Activated CD4-positive, alpha-beta T cell treated with anti-CD3 and anti-CD28 coated beads for 1 hour (primary cell): ENCODE measurements at places on chromosomes 5 and 9.

GRCh38 chr9:131818089-131818488, 78.2 kb upstream of the RAPGEF1 start:
- no peak for DNase-seq

DNA sequence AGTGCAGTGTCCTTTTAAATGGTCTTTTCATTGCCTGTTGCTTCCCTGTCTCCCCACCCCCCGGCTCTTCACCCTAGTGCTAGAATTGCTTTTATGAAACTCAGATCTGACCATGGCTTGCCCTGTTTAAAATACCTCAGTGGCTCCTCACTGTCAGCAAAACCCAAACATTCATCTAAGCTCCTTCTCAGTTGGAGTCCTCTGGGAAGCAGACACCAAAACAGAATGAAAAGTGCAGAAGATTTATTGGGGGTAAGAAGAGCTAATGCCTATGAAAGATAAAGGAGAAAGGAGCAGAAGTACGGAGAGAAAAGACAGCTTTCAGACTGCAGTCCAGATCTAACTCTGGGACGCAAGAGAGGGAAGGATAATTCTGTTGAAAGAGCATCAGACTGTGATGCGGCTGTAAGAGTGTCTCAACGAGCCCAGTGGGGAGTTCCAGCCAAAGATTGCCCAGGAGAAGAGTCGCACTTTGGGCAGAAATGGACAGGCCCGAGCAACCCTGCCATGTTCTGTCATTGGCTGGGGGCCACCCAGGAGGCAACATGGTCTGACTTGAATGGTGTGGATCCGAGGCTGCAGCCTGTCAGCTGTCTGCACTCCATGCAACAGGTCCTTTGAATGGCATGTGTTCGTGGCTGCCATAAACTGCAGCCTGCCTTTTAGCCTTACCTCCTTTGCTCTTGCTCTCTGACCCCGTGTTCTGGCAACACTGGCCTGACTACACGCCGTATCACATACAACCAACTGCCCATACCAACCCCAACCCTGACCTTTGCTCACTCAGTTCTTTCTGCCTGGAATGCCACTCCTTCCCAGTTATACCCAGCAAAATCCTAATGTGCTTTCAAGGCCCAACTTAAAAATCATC, 55.9 kb downstream of the IRF1 start:
- DNase-seq: no peak

- no peak for DNase-seq
Observed at GRCh38 chr9:7388755-7389154, 410.8 kb downstream of the DMAC1 start.

- DNase-seq: no peak
Observed at GRCh38 chr5:133967698-133968203, 674 bp downstream of the C5orf15 start.

DNA sequence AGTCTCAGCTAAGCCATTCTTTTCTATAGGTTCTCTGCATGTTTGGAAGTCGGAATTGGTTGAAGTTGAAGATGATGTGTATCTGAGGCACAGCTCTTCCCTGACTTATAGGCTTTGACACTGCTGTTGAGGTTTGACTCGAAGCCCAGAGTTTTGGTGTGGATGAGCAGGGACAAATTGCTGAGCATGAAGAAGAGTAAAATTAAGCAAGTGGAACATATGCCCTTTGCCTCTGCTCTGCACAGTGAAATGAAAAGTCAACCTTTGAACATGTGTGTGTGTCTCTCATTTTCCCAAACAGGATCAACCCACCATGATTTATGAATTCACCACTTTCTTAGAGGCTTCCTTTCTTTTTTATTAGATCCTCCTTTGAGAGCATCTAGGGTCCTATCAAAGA, 8.5 kb downstream of the HMHB1 start:
- no peak for DNase-seq

- peak; percentile 35 for DNase-seq
Observed at GRCh38 chr9:70411121-70411929, 3.1 kb downstream of the KLF9 start.

DNA sequence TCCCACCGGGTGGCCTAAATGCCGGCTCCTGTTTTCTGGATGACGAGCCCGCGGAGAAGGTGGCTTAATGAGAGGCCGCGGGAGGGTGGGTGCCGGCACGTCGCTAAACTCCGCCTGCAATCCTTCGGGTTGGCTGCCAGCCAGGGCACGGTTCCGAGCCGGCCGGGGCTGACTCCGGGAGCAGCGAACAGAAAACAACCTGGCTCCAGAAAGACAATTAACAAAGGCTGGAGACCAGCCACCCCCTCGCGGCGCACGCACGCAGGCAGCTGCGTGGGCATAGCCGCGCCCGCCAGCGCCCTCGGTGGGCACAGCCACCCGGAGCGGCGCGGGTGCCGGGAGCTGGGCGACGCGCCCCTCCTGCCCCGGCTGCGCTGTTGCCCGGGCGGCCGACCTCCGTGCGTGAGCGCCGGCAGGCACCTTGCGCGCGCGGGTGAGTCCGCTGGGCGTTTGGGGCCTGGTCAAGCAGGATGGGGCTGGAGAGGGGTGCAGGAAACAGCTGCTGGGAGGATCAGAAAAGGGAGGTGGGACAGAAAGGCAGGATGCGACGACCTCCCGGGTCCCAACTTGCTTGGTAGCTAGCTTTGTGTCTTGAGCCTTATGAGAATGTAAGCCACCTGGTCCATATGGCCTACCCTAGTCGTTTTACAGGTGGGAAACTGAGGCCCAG, at the start of gene ARHGEF37:
Gene ARHGEF37, plus strand, starts transcription at position 307 of the 670 bp plus-strand sequence. CDS start 16,272 bp downstream, outside the sequence.
- DNase-seq: peak; percentile 23

DNA sequence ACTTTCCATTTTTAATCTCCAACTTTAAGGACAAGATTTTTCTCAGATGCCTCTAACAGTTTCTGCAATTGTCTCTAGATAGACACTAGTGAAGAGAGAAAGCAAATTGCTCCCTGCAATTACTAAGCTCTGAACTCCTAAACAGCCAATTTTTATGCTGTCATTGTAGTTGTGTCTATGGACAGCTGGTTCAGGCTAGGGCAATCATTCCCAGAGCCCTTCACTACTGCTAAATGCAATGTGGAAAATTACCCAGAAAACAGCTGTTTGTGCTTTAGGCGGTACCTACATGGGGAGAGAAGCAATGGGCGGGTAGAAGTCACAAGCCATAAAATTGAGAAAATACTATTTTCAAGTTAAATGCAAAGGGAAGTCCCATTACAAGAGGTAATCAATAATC, 211.6 kb downstream of the SPOCK1 start:
- DNase-seq: no peak

GRCh38 chr5:172896465-172896864, 62.4 kb downstream of the ERGIC1 start:
- no peak for DNase-seq

GRCh38 chr5:74622122-74622521, 18.4 kb downstream of the ENC1 start:
- no peak for DNase-seq

DNA sequence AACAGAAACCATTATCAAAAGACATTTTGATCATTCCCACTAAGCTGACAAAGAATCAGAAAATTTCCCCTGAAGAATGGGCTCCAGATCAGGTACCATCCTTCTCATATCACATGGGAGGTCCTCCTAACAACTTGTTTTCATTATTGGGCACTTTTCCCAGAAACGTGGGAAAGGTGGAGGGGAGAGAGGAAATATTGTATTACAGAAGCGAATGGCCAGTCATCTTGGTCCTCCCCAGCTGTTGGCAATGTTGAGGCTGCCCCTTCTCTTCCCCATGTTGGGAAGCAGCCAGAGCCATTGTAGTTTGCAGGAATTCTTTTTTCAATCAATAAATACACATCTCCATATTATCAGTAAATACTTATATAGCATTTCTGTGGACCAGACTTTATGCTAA, 126.2 kb upstream of the ZNF608 start:
- DNase-seq: no peak

GRCh38 chr9:131500939-131501541, 1.7 kb upstream of the POMT1 start:
- DNase-seq: peak; percentile 29

- no peak for DNase-seq
Observed at GRCh38 chr5:181108578-181109165, 22.3 kb downstream of the OR2V1 start.

- DNase-seq: no peak
Observed at GRCh38 chr5:131633830-131634229, 1.2 kb downstream of the RAPGEF6 start.
